Stimulated activated CD4-positive, alpha-beta T cell treated with anti-CD3 and anti-CD28 coated beads, TNF-alpha, amount 100 ng/mL, for 48 hours (primary cell): ENCODE measurements at places on chromosomes 12 and 14.

DNA sequence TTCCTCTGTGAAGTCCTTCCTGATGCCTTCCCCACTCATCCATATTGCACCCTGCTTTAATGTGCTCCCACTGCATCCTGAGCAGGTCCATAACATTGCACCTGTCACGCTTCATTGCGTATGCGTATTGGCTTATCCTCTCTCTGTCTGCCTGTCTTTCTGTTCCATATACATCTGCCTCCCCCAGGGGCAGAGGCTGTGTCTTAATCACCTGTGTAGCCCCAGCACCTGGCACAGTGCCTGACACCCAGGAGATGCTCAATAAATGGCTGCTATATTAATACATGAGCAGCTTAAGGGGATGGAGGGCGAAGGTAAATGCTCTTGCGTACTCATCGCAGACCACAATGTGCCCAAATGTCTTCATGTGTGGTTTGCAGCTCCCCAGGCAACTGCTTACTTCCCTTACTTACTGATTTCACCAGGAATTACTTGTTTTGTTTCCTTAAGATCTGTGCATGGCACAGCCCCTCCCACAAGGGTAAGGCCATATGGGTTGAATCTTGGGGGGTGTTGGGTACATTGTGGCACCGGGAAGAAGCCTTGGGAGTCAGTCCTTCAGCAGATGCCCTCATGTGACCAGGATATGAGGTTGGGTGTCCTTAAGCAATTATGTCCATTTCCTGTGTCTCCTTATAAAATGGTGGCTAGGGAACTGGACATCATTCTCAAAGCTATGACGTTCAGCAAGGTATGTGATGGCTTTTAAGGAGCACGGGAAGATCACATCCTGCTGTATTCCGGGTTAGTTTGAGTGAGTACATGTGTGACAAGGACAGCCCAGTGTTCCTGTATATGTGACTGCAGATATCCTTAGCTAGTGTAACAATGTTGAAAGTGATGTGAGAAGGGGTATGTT, 848 bp upstream of the CPNE6 start:
- no peak for DNase-seq

- no peak for DNase-seq
These were observed 6.0 kb upstream of the SLC24A4 start for GRCh38 chr14:92316937-92317336.

DNA sequence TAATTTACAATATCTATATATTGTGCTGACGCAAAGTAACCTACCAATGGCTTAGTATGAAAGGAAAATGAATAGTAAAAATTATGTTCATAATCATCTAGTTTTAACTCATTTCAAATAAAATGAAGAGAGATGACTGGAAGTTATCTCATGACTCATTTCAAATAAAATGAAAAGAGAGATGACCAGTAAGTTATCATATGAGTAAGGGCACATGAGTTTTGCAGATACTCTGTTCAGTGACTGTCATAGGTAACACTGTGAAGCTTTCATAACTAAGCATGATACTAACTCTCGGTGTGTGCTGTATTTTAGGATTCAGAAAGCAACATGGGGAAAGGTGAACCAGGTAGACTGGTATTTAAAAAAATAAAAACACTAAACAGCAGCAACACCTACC, 364.5 kb upstream of the DIO2 start:
- DNase-seq: no peak

DNA sequence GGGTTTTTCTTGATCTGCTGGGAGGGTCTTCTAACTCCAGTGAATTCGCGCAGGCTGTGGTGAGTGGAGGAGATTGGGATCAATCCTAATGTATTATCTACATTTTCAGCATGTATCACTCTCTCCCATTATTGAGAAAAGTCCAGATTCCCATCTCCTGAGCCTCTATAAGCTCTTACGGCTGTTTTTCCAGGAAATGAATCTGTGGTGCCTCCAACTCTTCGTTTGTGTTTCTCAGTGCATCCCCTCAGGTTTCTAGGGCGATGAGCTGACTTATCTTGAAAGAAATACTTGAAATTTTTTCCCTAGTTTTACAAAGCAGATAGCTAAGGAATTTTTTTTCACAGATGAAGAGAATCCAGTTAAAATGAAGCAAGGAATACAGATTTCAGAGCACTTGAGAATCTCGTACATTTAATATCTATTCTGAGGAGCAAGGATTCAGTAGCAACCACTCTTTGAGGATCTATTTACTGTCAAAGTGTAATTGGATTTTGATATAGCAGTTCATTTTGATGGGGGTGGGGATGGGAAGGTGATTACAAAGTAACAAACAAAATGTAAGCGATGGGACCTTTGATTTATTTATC, 138.7 kb downstream of the BRMS1L start:
- DNase-seq: no peak

GRCh38 chr14:99679996-99680395, 4.1 kb upstream of the CYP46A1 start:
- DNase-seq: no peak

DNA sequence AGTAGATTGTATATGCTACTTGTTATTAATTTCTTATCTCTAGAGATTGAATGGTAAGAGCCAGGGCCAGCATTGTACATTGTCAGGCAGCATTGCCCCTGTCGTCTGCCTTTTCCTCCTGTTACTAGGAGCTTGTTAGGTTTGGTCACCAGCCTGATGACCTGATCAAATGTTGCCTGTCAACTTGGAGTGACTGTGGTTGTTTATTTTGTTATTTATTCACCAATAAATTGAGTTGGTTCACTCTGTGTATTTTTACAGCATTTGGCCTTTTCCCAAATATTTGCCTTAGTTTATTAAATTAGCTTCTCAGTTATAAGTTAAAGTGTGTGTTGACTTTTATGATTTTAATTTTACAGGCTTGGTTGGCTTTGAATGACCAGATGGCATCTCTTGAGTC, 88.4 kb downstream of the PRKCH start:
- DNase-seq: no peak

DNA sequence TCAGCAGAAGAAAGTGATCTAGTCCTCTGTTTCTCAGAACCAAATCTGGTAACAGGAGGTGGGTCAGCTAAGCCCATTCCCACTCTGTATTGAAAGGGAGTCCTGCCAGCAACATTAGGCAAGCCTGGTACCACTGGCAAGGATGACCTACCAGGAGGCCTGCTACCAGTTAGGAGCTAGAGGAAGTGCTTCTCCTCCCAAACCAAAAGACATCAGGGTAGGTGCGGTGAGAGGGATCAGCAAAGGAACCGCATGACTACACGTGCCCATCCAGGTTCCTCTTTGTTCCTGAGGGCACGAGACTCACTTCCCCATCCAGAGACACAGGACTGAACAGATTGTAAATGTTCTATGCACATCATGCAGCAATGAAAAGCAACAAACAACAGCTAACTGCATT, 2.8 kb downstream of the KLRC4 start:
- no peak for DNase-seq

- DNase-seq: no peak
These were observed 30.2 kb downstream of the KCTD10 start for GRCh38 chr12:109446869-109447268.

GRCh38 chr14:54106661-54107377, 150.2 kb upstream of the BMP4 start:
- no peak for DNase-seq

GRCh38 chr12:114319422-114319821, 86.5 kb downstream of the TBX5 start:
- DNase-seq: no peak

DNA sequence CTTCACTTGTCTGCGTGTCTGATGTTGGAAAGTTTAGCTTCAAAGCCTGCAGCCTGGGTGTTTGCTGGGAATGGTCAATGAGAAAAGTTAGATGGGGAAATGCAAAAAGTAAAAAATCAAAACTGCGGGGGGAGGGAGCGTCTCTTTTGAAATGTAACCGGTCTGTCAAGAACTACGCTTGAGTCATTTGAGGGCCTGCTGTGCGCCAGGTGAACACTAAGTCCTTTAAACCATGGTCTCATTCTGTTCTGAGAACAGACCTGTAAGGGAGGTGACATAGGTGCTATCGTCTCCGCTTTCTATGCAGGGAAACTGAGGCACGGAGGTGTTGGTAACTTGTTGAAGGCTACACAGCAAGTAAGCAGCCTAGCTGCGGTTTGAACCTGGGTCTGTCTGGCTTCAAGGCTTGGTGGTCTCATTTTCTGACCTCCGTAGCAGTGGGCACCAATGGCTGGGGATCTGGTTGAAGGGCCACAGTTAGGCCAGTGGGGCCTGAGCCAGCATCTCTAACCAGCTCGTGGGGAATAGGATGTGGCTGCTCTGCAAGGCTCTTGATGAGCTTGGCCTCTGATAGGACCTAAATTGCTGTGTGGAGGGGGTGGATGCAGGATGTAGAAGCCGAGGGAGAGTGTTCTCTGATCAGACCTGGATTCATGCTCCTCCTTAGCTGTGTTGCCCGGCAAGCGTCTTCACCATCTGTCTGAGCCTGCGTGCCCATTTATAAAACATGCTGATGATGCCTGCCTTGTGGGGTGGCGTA, 41.5 kb downstream of the KCTD10 start:
- no peak for DNase-seq

DNA sequence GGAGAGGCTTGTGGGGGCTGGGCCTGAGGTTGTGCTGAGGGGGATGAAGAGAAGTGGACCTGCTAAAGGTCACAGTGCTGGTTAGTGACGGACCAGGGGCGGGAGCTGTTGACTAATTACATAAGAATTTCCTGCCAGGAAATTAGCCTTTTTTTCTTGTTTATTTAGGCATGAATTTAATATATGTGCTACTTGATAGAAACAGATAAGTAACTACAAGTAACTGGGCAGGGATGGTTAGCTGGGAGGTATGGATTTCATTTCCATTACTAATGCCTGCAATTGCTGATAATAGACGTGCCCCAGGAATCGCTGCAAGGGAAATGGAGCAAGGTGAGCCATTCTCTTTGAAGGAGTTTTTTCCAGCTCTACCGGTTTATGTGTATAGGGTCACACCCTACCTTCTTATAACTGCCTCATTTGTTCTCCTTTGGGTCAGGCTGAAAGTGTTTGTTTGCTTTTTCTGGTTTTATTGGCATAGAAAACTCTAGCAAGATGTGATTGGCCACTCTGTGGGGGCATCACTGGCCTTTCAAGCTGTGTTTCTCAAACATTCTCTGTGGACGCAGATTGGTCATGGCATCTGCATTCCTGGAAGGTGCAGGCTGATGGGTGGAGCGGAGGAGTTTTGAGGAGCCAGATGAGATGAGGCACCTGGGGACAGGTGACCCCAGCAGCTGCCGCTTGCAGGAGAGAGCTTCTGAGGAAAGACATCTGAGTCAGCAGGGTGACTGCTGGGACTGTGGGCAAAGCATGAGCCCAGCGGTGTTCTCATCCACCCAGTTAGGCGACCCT, 19.0 kb upstream of the GPRC5A start:
- no peak for DNase-seq

GRCh38 chr14:44626423-44626822, 119.3 kb upstream of the FSCB start:
- DNase-seq: no peak

DNA sequence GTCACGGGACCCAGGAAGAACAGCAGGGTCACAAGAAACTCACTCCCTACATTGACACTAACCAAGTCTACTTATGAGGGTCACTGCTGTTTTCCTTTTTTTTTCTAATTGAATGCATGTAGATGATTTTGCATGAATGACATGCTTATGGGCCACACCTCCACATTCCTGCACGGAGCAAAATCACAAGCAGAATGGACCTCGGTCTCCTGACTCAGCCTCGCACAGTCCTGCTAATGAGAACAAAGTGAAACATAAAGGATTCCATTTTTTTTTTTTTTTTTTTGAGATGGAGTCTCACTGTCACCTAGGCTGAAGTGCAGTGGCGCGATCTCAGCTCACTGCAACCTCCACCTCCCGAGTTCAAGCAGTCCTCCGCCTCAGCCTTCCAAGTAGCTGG, 12.3 kb downstream of the SCARB1 start:
- DNase-seq: no peak

DNA sequence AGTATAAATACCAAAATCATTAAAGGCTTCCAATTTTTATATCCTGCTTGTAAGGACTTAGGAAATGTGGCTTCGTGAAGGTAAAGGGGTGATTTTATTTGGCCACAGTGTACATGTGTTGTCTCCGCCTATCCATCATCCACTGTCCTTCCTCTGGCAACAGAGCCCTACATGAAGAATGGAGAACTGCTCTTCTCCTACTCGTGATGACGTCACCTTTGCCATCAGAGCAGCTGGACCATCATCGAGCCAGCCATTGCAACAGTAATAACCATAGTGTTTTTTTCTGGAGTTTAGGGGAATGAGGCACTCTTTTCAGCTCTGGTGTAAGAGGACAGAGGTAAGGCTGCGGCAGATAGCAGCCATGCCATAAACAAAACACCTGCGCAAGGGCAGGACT, 19.2 kb downstream of the ITPR2 start:
- DNase-seq: no peak

DNA sequence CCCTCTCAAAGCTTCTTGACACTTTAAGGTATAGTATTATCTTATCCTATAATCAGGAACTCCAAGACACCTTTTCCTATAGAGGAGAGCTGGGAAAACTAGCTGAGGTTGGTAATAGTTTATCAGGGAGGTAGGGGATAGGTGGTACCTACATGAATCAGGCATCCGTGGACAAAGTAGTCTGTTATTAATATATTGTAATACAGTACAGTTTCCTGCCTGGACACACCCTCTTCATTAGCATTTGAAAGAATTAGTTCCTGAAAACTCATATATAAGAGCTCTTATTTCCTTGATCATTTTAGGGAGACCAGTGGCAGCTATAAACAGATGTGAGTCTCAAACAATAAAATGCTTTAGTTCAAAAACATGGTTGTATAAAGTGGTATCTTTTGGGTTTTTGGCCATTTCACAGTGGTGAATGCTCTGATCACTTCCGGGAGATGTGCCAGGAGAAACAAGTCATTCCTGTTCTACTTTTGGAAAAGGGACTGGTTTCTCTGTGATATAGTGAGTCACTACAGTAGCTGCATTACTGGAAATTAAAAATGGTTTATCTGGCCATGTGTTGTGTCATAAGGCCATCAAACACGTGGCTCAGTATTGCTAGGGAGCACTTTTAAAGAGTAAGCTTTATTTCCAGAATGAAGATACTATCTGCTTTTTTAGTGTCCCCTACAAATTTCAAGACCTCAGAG, 98.1 kb downstream of the KLRB1 start:
- DNase-seq: no peak

DNA sequence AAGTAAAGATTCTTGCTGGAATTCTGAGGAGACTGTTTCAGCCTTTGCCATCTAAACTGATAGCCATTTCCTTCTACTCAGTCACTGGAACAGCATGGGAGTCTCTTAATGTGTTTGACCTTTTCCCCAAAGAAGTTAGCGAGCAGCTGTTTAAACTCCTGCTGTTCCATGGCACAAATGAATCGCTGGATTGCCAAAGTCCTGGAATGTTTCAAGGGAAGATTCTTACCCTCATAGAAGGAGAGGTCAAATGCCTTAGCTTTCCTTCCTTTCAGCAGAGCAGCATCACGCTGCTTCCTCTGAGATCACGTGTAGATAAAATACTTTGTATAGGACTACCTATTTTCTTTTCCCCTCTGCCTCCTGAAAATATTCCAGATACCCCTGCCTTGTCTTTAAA, 10.5 kb upstream of the NR2C1 start:
- DNase-seq: no peak
